ENCODE measurements at places on chromosomes 2 and 18.

DNA sequence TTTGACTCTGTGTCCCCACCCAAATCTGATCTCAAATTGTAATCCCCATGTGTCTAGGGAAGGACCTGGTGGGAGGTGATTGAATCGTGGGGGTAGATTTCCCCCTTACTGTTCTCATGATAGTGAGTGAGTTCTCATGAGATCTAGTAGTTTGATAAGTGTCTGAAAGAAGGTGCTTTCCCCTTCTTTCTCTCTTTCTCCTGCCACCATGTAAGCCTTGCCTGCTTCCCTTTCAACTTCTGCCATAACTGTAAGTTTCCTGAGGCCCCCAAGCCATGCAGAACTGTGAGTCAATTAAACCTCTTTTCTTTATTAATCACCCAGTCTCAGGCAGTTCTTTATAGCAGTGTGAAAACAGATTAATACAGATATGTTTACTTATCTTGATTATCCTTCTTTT lies 266.5 kb upstream of the GYPC start:
- DNase-seq: no peak

DNA sequence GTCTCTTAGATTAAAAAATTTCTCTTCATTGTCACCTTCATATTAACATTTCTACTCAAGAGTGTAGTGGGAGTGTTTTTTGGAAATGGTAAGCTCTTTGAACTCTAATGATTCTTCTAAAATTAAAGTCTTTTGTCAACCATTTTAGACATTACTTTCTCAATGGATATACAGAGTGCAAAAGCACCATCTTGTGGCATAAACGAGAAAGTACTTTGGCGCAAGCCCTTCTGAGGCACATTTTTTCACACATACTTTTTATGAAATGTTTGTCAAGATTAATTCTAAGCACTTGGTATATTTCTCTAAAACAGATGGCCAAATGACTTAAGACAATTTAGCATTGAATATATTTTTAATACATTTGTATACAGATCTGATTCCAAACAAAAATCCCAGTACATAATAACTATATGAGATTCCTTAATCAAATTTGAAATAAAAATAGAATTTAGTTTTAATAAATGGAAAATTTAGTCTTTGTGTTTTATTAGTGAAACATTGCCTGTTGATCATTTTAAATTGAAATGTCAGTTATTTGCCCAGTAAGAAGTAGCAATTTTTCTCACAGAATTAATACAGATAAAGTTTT lies 63.3 kb upstream of the GALNT5 start:
- DNase-seq: peak; percentile 56

DNA sequence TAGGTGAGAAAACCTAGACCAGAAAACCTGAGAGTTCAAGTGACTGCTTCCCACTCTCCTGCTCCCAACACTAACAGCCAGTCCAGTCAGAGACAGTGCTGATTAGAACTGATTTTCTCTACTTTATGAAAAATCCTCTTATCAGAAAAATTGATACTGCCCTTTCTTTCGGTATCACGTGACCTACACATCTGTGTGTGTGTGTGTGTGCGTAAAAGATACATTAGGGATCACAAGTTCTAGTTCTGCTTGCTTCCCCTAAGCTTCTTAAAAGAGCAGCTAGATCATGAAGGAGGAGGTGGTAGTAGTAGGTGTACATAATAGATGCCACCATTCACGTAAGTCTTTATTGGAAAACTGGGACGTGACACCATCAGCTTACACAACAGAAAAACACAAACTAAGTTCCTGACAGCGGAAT lies 1.5 kb downstream of the ARL5A start:
- peak; percentile 11 for DNase-seq

GRCh38 chr2:100234141-100234540 lies 88.2 kb downstream of the LONRF2 start:
- no peak for DNase-seq

GRCh38 chr2:233331536-233331935 lies 22.8 kb upstream of the DGKD start:
- DNase-seq: peak; percentile 61

DNA sequence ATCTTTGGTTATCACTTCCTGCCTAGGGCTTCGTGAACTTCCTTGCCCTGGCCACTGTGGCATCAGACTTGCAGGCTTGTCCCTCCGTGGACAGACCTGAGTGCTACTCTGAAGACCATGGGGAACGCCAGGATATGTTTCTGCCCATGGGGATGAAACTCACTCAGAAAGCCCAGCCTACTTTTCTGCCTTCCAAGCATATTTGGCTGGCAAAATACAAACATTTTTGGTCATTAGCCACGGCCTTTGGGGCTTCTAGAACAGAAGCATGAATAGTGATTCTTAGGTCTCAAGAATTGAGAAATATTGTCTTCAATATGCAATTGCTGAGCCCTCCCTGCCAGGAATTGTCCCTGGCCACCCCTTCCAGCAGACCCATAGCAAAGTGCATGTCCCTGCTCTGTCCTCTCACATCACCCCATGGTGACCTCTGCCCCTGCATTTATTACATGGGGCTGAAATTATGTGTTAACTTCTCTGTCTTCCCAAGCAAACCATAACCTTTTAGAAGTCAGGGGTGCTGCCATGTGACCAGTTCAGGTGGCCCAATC lies 152.4 kb downstream of the OSR1 start:
- DNase-seq: no peak

GRCh38 chr2:12061286-12062052 lies 315.0 kb downstream of the LPIN1 start:
- DNase-seq: no peak

- DNase-seq: no peak
These were observed 141.2 kb downstream of the CABLES1 start for GRCh38 chr18:23276451-23276850.

- no peak for DNase-seq
These were observed 403 bp upstream of the CLUL1 start for GRCh38 chr18:596288-596881.

GRCh38 chr2:99430614-99431291 lies 59.1 kb downstream of the REV1 start:
- no peak for DNase-seq

DNA sequence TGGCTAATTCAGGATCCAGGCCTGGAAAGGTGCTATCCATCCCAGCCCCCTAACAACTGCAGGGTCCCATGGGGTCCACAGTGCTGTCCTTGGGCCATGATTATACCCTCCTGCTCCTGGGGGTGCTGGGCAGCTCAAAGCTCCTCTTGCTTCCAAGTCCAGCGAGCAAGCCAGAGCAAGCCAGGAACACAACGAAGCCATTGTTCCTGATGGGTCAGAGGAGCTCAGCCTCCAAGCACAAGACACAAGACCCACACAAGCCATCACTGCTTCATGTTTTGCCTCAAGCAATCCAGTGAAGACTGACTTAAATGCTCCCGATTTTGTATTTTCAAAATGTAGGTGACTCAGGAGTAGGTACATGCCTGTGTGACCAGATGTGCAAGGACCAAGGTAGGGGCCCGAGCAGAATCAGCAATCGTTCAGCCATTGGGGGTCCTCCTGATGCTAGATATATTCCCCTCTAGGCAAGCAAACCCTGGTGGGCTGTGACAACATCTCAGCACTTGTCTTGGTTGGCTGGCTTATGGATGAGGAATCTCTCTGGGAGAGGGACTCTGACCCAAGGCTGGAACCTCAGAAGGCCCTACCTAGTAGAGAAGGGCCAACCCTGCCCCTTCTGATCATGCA lies 90.8 kb downstream of the EPAS1 start:
- DNase-seq: no peak

DNA sequence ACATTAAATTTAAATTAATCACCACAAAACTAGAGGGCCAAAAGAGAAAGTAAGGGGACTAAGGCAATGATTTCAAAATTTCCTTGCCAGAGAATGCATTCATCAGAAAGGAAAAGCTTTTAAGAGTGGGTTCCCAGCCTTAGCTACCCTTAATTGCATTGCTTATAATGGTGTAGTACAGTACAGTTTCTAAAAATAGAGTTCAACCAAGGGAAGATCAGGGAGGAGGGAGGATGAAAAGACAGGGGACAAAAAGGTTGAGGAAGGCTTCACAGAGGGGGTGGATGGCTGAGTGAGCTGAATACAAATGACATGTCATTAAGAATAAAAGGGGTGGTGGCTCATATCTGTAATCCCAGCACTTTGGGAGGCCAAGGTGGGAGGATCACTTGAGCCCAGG lies 119.9 kb downstream of the RBMS1 start:
- no peak for DNase-seq

- DNase-seq: no peak
These were observed 95.6 kb upstream of the LHCGR start for GRCh38 chr2:48851161-48851560.

- no peak for DNase-seq
These were observed 255.6 kb downstream of the PTPRM start for GRCh38 chr18:7822435-7823331.

GRCh38 chr18:67425672-67426071 lies 90.8 kb downstream of the DSEL start:
- no peak for DNase-seq

DNA sequence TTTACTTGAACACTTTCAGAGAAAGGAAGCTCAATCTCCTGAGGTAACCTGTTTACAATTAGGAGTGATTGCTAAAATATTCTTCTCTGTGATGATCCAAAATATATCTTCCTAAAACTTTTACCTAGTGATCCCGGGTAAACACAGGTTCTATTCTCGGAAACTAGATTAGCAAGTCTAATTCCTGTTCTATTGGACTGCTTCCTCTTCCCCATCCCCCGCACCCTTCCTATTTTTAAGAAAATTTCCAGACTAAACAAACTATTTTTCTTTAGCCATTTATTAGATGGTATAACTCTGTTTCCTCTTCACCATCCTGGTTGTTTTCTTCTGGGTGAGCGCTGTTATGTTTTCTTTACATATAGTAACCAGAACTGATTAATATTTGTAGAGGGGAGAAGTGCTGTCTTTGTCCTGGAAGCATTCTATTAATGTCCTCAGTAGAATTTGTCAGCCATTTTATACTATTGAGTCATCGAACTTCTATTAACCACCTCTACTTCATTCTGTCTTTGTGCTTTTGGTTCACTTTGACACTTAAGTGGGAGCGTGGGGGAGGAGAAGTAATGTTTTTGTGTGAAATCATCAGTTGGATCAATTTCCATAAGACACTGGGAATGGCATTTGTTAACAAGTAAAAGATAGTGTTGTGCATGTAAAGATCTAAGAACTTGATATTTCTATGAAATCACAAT lies 31.8 kb downstream of the CREB1 start:
- DNase-seq: no peak

GRCh38 chr18:49917742-49918141 lies 104.4 kb upstream of the ACAA2 start:
- no peak for DNase-seq

- no peak for DNase-seq
These were observed 18.3 kb upstream of the GREB1 start for GRCh38 chr2:11515490-11515981.

- DNase-seq: no peak
These were observed 27.4 kb downstream of the SMYD1 start for GRCh38 chr2:88095022-88095421.

DNA sequence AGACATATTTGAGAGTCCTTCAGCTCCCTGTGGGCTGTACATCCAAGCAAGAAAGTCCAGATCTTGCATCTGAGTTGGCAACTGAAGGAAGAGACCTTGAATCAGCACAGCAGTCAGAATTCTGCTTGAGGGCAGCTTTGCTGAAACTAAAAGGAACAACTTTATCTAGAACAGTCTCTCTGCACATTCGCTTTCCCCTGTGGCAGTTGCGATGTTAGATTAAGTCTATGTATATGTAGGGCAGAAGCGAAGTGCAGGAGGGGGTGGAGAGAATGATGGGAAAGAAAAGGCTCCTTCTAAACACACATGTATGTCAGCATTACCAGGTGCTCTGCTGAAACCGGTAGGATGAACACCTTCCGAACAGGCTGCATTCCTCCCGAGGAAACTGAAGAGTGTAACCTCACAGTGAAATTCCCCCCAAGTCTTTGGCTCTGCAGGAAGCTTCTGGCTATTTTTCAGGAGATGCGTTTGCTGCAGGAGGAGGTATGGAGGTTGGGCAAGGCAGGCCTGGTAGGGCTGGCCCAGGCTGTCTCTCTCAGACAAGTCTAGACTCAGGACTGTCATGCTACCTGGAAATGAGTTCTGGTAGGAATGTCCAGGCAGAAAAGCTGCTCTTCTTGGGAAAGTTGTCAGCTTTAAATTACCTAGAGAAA lies 70.0 kb upstream of the ATL2 start:
- no peak for DNase-seq

GRCh38 chr2:102005989-102006885 lies 14.5 kb downstream of the IL1R2 start:
- peak; percentile 72 for DNase-seq

Data from tibial nerve (tissue), 4 donors.